Stimulated activated CD8-positive, alpha-beta memory T cell treated with anti-CD3 and anti-CD28 coated beads, Interleukin-15, amount 100 ng/mL, for 24 hours (primary cell): ENCODE measurements at places on chromosomes 2 and 18.

DNA sequence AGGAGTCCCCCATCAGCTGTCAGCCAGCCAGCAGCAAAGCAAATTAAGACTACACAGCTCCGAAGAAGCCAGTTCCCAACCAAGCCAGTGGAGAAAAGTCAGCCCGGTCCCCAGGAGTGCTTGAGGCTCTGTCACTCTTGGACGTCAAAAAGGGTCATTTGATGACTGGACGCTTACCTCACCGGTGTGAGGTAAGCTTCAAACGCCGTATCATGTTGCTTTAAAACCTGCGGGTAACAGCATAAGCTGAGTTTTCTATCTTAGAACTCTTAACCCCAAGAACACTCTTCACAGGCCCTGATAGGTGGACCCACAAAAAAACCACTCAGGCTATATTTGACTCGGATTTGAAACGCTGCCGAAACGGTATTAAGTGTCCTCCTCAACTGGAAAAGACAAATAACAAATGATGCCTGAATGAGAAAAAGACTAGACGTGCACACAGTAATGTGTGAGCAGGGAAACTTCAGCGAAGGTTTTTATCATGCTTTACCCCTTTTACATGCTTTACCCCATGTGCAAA, 682 bp upstream of the LNPK start:
- DNase-seq, result no peak

DNA sequence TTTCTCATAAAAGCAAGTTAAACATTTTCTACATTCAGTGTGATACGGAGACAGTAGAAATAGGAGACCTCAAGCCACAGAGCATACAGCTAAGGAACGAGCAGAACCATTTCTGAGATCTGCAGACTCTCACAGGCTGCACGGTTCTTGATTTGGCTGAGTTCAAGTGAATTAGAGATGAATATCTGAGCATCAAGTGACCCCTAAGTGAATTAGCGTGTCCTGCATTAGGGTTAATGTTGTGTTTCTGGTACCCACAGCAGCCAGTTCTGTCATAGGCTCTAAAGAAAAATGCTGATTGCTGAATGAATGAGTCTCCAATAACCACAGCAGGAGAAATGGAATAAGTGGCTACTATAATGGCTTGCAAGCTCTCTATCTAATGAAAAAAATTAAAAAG, 265.9 kb upstream of the SYT4 start:
- DNase-seq, result no peak

- DNase-seq, result no peak
Observed at GRCh38 chr2:69731147-69731970, 10.6 kb upstream of the ANXA4 start.

DNA sequence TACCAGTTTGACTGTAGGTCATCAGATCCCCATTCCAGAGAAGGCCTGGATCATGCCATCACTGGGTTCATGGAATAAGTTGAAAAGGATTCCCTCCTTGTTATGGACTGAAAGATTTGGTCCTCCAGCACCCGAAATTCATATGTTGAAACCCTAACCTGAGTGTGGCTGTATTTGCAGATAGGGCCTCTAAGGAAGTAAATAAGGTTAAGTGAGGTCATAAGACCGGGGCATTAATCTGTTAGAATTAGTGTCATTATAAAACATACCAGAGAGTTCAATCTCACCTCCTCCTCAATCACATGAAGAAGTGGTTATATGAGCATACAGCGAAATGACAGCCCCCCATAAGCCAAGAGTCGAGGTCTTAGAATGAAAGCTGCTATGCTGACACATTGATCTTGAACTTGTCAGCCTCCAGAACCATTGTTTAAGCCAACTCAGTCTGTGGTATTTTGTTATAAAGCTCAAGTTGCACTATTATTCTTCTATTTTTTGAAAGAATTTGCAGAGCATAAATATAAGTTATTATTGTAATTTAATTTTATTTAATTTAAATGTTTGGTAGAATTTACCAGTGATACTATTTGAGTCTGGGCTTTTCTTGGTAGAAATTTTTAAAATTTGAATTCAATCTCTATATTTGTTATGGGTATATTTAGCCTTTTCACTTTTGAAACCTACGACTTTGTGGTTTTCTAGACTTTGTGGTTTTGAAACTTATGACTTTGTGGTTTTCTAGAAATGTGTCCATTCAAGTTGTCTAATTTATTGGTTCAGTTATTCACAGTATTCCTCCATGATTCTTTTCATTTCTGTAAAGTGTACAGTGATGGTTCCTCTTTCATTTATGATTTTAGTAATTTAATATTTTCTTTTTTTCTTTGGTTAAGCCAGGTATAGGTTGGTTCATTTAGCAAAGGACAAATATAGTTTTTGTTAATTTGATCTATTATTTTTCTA, 1206.7 kb upstream of the CDH2 start:
- no peak for DNase-seq

DNA sequence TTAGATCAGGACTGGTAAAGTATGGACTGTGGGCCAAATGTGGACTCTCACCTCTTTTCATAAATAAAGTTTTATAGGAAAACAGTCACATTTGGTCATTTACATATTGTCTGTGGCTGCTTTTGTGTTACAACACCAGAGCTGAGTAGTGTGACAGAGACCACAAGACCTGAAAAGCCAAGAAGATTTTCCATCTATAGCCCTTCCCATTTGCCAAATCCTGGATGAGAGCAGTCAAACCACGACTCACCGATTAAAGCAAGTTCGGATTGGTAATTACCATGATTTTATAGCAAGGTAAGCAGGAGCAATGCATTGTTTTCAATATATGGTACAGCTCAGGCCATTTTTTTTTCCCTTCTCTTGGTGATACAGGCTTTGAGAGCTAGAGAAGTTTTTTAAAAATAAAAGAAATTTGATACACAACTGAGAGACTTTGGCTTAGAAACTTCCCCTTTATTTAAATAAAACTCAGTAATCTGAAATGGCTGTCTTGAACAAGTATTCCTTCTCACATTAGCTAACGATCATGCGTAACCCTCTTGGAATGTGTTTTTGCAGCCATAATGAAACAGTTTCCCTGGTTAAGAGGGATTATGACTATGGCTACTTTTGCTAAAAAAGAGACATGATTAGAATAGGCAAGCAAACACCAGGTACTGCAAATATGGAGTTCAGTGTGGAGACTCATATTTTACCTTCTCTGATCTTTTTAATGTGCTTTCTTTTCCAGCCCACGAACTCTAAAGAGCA, 9.5 kb upstream of the MALL start:
- no peak for DNase-seq

DNA sequence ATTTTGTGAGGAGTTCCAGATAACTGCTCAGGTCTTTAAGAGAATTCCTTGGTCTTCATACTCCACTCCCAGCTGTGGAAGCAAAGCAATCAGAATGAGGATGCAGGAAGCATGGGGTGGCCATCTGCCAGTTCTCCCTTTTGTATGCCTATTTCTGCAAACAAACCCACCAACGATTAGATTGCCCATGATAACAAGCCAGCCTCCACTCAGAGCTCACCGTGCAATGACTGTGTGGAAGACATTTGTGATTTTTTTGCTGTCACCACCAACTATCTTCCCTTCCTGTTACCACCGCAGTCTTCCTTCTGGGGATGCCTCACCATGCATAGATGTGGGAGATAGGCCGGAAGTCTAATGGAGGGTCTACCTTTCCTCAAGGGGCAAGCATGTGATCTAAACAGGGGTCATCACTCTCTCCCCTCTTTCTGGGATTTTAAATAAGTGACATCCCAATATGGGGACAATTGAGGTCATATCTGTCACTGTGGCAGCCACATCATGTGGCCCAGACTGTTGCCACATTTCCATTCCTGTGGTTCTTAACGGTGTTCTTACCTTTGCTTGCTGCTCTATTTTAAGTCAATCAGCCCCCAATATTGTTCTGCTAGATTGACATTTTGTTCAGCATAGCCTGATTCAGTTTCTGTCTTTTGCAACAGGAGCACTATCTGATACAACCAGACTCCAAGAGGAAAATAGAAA, 4.4 kb downstream of the AFF3 start:
- DNase-seq, result no peak

- DNase-seq, result no peak
Observed at GRCh38 chr2:238716585-238716984, 131.3 kb upstream of the TWIST2 start.

- no peak for DNase-seq
Observed at GRCh38 chr2:127166231-127166860, 53.8 kb downstream of the CYP27C1 start.

DNA sequence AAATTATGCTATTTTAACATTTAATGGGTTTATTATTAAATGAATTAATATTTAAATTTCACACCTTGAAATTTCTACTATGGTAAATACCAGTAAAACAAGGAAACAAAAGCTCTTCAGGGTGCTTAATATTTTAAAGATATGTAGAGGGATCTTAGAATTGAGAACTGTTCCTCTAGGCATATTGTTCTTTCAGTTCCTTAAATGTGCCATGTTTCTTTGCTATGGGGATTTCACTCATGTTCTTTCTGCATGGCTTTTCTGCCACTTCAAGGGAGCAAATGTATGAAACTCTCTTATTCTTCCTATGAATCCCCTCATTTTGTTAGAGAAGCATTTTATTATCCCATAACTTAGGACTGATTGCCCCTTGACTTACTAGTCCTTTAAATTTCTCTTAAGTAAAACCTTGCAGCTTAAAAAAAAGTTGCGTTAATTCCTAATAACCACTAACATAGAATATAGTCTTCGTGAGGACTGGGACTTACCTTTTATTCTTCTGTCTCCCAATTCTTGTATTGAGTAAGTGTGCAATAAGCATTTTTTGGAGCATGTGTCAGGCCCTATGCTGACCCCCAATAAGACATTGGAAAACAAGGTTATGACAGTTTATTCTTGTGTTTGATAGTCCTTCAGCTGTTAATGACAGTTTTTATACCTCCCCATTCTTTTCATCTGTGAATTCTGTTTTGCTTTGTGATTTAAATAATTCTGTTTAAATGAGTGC, 95.7 kb downstream of the BIRC6 start:
- DNase-seq, result no peak

DNA sequence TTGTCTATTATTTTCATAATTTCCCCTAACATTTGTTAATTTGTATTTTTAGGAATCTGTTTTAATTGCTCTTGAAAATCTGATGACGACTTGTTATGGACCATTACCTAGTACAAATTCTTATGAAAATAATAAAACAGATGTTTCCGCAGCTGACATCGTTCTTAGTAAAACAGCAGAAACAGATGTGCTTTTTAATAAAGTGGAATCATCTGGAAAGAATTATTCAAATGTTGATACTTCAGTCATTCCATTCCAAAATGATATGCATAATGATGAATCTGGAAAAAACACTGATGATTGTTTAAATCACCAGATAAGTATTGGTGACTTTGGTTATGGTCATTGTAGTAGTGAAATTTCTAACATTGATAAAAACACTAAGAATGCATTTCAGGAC, 69.9 kb downstream of the PMS1 start:
- DNase-seq, result no peak

DNA sequence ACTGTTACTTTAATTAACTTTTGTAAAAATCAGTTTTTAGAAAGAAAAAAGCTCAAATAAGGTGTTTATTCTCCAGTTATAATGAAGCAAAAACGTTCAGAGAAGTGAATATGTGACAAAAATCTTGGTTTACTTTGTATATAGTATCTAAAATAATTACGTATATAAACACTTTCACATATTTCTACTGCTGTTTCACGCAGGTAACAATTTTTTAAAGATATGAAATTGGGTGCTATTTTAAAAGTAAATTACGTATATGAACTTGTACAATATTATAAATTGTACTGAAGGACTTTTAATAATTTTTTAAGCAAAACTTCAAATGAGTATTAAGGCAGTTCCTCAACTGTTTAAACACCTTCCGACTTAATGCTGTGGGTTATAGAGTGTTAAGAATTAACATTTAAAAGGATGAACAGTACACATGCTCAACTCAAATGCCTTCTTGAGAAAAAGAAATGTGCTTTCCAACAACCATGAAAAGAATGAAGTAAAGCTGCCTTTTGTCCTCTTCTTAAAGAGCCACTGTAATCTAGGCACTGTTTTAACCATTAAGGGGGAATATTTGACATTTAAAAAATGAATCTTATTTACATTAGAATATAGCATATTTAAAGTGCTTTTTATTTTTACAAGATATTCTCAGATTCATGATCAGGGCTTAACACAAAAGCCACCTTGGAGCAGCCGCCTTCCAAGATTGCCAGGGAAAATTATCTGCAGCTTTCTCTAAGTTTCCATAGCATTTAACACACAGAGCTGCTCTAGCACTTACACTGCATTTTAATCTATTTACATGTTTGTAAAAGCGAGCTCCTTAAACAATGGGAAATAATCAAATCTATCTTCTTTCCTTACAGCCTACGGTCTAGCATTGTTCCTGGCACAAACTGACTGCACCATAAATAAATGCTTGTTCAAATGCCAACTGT, 56.5 kb upstream of the CDKL4 start:
- DNase-seq, result no peak

GRCh38 chr18:26089293-26090129, 902 bp downstream of the SS18 start:
- DNase-seq, result no peak
